ENCODE measurements at places on chromosomes 4 and X.

DNA sequence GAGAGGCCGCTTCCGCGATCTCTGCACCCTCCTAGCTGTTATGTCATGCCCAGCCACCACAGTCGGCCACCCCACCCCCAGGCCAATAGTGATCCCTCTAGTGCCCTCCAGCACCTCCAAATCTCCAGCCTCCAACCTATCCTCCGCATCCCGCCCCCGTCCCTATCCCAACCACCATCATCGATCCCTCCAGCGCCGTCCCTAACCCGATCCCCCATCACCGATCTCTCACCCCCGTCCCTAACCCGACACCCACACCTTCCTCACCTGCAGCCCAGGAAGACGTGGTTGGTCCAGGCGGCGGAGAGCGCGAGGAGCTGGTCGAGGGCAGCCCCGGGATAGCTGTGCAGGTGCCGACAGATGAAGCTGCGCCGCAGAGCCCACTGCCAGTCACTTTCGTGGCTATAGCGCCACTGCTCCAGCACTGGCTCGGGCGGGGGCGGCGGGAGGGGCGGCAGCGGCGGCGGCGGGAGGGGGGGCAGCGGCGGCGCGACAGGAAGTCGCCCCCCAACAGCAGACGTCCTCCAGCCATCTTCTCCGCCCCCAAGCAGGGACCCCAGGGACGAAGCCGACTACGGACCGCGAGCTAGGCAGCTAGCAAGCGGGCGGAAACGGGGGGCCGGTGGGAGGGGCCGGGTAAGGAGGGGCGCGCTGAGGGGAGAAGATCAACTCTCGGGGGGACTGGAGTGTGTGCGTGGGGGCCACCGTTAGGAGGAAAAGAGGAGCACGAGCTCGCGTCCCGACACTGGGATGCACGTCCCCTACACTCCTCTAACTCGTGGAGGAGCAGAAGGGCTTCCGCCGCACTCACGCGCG is 552 bp downstream of the NKRF start:
- peak overlapping the region; percentile 98 for H3K27ac ChIP-seq
- peaks cover 29% of the 10 kb centered on the region for H3K4me1 ChIP-seq
- H3K27me3 ChIP-seq: no peaks in the 10 kb centered on the region
- H3K36me3 ChIP-seq: no peaks in the 10 kb centered on the region

- no peak overlapping the region for H3K27ac ChIP-seq
- H3K4me1 ChIP-seq: no peaks in the 10 kb centered on the region
- H3K36me3 ChIP-seq: peaks cover 14% of the 10 kb centered on the region
- ATAC-seq: no peak
Measured at GRCh38 chr4:85250852-85251251, 224.1 kb upstream of the ARHGAP24 start.

GRCh38 chr4:2469192-2469984 is 482 bp downstream of the RNF4 start:
- peak overlapping the region; percentile 95 for H3K4me3 ChIP-seq
- H3K27ac ChIP-seq: peak overlapping the region; percentile 98
- peaks cover 42% of the 10 kb centered on the region for H3K4me1 ChIP-seq
- ATAC-seq: peak; percentile 81

- H3K4me1 ChIP-seq: no peaks in the 10 kb centered on the region
- no peak overlapping the region for H3K27ac ChIP-seq
- no peaks in the 10 kb centered on the region for H3K36me3 ChIP-seq
- no peak overlapping the region for H3K4me3 ChIP-seq
- no peak for ATAC-seq
Measured at GRCh38 chr4:37157476-37158167, 86.9 kb upstream of the NWD2 start.

GRCh38 chr4:152359208-152360044 is 176.5 kb downstream of the FBXW7 start:
- no peaks in the 10 kb centered on the region for H3K27me3 ChIP-seq
- no peak overlapping the region for H3K4me3 ChIP-seq
- ATAC-seq: peak; percentile 45
- peaks cover 10% of the 10 kb centered on the region for H3K36me3 ChIP-seq
- H3K27ac ChIP-seq: peak overlapping the region; percentile 1
- H3K4me1 ChIP-seq: peaks cover 21% of the 10 kb centered on the region

GRCh38 chr4:48212165-48212564 is 57.5 kb downstream of the TEC start:
- peak overlapping the region; percentile 65 for H3K4me3 ChIP-seq
- peaks cover 15% of the 10 kb centered on the region for H3K36me3 ChIP-seq
- H3K27ac ChIP-seq: peak overlapping the region; percentile 95
- peak; percentile 93 for ATAC-seq
- H3K4me1 ChIP-seq: peaks cover 54% of the 10 kb centered on the region

GRCh38 chr4:1082215-1083182 is 30.9 kb downstream of the RNF212 start:
- H3K27ac ChIP-seq: no peak overlapping the region
- no peak overlapping the region for H3K4me3 ChIP-seq
- H3K36me3 ChIP-seq: no peaks in the 10 kb centered on the region

DNA sequence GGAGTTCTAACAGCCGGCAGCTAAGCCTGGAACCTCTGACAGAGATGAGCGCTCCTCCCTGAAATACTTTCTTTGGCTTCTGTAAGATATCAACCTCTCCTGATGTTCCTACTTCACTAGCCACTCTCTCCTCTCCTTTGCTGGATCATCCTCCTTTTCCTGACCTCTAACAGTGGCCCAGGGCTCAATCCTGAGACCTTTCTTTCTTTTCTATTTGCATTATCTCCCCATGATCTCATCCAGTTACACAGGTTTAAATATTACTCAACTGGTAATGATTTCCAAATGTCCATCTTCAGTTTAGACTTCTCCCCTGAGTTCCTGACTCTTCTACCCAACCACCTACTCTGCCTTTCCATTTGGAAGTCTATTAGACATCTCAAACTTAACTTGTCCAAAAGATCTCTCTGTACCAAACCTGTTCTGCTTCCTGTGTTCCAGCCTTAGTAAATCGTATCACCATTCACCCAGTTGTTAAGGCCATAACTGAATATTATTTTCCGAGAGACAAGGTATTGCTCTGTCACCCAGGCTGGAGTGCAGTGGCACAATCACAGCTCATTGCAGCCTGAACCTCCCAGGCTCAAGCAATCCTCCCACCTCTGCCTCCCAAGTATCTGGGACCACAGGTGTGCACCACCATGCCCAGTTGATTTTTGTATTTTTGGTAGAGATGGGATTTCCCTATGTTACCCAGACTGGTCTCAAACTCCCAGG is 41.1 kb downstream of the RFC1 start:
- H3K27ac ChIP-seq: peak overlapping the region; percentile 0
- no peak for ATAC-seq
- peaks cover 53% of the 10 kb centered on the region for H3K36me3 ChIP-seq
- peaks cover 7% of the 10 kb centered on the region for H3K4me1 ChIP-seq

- H3K27ac ChIP-seq: no peak overlapping the region
- H3K4me3 ChIP-seq: no peak overlapping the region
- H3K4me1 ChIP-seq: no peaks in the 10 kb centered on the region
- H3K36me3 ChIP-seq: no peaks in the 10 kb centered on the region
- no peak for ATAC-seq
Measured at GRCh38 chrX:134622056-134622812, 36.0 kb downstream of the PLAC1 start.

- H3K4me3 ChIP-seq: no peak overlapping the region
- no peak overlapping the region for H3K27ac ChIP-seq
- H3K4me1 ChIP-seq: no peaks in the 10 kb centered on the region
- peaks cover 24% of the 10 kb centered on the region for H3K27me3 ChIP-seq
- H3K36me3 ChIP-seq: no peaks in the 10 kb centered on the region
- no peak for ATAC-seq
Measured at GRCh38 chr4:57151481-57151880, 41.3 kb upstream of the IGFBP7 start.

DNA sequence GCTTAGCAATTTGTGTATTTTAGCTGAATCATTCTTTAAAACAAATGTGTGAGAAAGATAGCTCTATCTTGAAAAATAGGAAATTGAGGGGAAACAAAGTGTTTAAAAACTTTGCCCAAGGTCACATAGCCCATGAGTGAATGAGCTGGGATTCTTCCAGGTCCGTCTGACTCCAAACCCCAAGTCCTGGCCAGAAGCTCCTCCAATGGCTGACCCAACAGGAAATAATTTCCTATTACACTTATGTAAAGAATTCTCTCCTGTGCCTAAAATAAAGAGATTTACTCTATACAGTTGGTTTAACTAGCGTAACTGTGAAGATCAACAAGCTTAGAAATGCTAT is 287.6 kb downstream of the ARHGAP24 start:
- peaks cover 24% of the 10 kb centered on the region for H3K4me1 ChIP-seq
- H3K4me3 ChIP-seq: no peak overlapping the region
- peaks cover 27% of the 10 kb centered on the region for H3K36me3 ChIP-seq
- H3K27ac ChIP-seq: no peak overlapping the region
- H3K27me3 ChIP-seq: no peaks in the 10 kb centered on the region

- H3K4me1 ChIP-seq: no peaks in the 10 kb centered on the region
- no peak overlapping the region for H3K4me3 ChIP-seq
- no peak overlapping the region for H3K27ac ChIP-seq
- H3K27me3 ChIP-seq: no peaks in the 10 kb centered on the region
- no peaks in the 10 kb centered on the region for H3K36me3 ChIP-seq
Measured at GRCh38 chr4:73859614-73860088, 6.6 kb downstream of the PF4V1 start.

DNA sequence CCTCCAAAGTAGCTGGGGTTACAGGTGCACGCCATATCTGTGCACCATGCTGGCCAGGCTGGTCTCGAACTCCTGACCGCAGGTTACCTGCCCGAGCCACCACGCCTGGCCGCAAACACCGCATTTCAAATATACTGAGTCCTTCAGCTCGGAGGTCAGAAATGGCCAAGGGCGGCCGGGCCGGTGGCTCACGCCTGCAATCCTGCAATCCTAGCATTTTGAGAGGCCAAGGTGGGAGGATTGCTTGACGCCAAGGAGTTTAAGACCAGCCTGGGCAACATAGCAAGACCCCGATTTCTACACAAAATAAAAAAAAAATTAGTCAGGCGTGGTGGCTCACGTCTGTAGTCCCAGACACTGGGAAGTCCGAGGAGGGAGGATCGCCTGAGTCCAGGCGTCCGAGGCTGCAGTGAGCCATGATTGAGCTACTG is 71.9 kb upstream of the PPP2R3B start:
- no peak overlapping the region for H3K27ac ChIP-seq
- no peaks in the 10 kb centered on the region for H3K4me1 ChIP-seq
- peaks cover 20% of the 10 kb centered on the region for H3K27me3 ChIP-seq
- ATAC-seq: no peak

GRCh38 chr4:149121023-149121404 is 678.8 kb upstream of the NR3C2 start:
- no peaks in the 10 kb centered on the region for H3K36me3 ChIP-seq
- ATAC-seq: no peak
- H3K27me3 ChIP-seq: no peaks in the 10 kb centered on the region
- no peak overlapping the region for H3K27ac ChIP-seq

DNA sequence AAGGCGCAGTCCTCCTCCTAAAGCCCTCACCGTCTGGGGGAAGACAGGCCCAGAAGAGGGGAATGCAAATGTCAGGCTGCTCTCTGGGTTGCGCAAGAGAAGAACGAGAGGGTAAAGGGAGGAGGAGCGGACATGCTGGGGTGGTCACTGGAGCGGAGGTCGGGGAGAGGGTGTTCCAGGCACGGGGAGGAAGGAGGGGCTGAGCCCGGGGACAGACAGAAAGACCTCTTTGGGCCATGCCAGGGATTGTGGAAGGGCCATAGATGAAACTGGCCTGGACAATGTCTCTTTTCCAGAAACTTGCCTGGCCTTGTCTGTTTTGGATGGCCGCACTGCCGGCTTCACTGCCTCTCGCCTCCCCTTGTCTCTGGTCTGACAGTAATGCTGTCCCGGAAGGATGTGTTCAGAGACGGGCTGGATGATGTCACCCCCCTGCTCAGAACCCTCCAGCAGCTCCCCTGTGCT is 121.0 kb downstream of the SORCS2 start:
- H3K36me3 ChIP-seq: no peaks in the 10 kb centered on the region
- H3K4me3 ChIP-seq: no peak overlapping the region

DNA sequence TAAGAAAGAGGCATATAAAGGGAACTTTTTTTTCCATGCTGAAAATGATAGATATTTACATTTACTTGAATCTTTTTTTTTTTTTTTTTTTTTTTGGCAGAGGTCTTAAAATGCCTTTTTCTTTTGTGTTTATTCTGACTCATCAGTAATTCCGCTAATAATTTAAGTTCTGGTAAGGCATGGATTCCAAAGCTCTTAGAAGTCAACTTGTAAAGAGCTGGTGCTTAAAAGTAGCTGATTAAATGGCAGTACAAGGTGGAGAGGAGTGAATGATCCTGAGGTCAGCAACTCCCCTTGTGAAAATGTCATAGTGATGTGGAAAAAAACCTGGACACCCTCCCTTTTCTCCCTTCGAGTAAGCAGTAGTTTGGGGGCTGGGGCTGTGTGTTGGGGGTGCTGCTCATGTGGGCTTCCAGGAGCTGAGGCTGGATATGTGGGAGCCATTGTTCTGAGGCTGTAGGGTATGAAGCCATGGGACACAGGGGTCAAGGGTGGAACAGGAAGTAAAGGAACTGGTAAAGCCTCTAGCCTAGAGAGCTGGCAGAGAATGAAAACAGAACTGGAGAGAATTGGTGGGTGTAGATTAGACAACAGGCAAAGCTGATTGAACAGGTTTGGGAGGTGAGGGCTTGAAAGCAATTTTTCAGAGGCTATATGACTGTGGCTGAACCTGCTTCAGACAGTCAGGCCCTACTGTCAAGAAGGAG is 41.0 kb upstream of the PITX2 start:
- no peaks in the 10 kb centered on the region for H3K4me1 ChIP-seq
- no peak for ATAC-seq
- no peak overlapping the region for H3K4me3 ChIP-seq
- H3K27ac ChIP-seq: no peak overlapping the region

DNA sequence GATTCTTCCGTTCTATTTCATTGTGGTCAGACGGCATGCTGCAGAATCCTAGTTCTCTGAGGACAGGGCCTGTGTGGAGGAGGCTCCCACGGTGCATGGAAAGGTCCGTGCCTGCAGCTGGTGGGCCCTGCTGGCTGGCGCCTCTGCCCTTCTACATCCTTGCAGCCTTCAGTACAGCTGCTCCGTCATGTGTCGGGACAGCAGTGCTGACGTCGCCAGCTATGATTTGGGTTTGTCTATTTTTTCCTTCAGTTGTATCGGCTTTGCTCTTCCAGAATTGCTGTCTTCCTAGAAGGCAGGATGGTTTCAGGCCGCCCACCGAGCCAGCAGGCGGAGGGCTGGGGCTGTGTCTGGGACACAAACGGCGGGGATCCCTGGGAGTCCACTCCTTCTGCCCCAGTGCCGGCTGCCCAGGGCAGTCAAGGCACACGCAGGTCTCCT is 32.1 kb upstream of the CPLX1 start:
- ATAC-seq: no peak
- H3K36me3 ChIP-seq: peaks cover 84% of the 10 kb centered on the region
- peaks cover 8% of the 10 kb centered on the region for H3K4me1 ChIP-seq
- no peak overlapping the region for H3K4me3 ChIP-seq

GRCh38 chrX:40105835-40106675 is 8.3 kb upstream of the BCOR start:
- no peaks in the 10 kb centered on the region for H3K27me3 ChIP-seq
- H3K4me3 ChIP-seq: peak overlapping the region; percentile 84
- H3K4me1 ChIP-seq: peaks cover 11% of the 10 kb centered on the region
- peak overlapping the region; percentile 89 for H3K27ac ChIP-seq
- H3K36me3 ChIP-seq: no peaks in the 10 kb centered on the region
- peak; percentile 44 for ATAC-seq

All from stimulated activated memory B cell treated with anti-CD40 and anti-IgM and Interleukin-4, amounts not matched to agents 10 μg/mL and 1 μg/mL and 100 μg/mL, for 72 hours (primary cell).